AG04450 (cell line): ENCODE measurements at places on chromosomes 4 and X. TPM values are rescaled to one million over a fixed set of nuclear protein-coding genes. Genes with fewer than 3 reads are reported as not detected.

The OCIAD2 gene
- polyA plus RNA-seq: 46.4 and 55.0 TPM in 2 replicates

The CCSER1 gene
- polyA plus RNA-seq: not detected in 2 replicates

The ODAPH gene
- not detected in 2 replicates for polyA plus RNA-seq

The CLNK gene
- polyA plus RNA-seq: not detected in 2 replicates

The GLOD5 gene
- polyA plus RNA-seq: not detected in 2 replicates

The TIGD4 gene
- polyA plus RNA-seq: not detected in 2 replicates

The FTSJ1 gene
- 19.7 and 26.3 TPM in 2 replicates for polyA plus RNA-seq

The OR13H1 gene
- polyA plus RNA-seq: not detected in 2 replicates

The PLP1 gene
- polyA plus RNA-seq: 0.41 and 0.47 TPM in 2 replicates

The ADD1 gene
- polyA plus RNA-seq: 149 and 170 TPM in 2 replicates

The DUSP21 gene
- not detected in 2 replicates for polyA plus RNA-seq

The FAM114A1 gene
- 258 and 303 TPM in 2 replicates for polyA plus RNA-seq

The PAGE4 gene
- polyA plus RNA-seq: not detected in 2 replicates
